Activated naive CD4-positive, alpha-beta T cell treated with anti-CD3 and anti-CD28 coated beads, Interleukin-2, amount 50 U/mL, for 72 hours (primary cell): ENCODE measurements at places on chromosomes 1 and 21. TPM values are rescaled to one million over a fixed set of nuclear protein-coding genes. Genes with fewer than 3 reads are reported as not detected.
A peak's percentile ranks its signal among the peaks of the same experiment; 100 is the strongest.

DNA sequence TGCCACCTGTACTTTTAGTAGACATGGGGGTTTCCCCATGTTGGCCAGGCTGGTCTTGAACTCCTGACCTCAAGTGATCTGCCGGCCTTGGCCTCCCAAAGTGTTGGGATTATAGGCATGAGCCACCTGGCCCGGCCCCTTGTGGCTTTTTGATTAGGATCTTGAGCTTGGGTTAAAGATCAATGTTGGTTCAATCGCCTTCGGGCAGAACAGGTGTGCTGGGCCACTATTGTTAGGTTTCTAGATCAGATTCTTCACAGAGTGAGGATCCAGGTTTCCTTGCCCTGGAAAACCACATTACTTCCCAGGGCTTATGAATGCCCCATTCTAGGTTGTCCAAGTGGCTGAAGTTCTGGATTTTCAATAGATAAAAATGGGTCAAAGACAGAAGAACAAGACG, 6.1 kb downstream of the ETV3 start:
- no peak for DNase-seq

FOXD2 gene
- total RNA-seq = 0.09 TPM

DNA sequence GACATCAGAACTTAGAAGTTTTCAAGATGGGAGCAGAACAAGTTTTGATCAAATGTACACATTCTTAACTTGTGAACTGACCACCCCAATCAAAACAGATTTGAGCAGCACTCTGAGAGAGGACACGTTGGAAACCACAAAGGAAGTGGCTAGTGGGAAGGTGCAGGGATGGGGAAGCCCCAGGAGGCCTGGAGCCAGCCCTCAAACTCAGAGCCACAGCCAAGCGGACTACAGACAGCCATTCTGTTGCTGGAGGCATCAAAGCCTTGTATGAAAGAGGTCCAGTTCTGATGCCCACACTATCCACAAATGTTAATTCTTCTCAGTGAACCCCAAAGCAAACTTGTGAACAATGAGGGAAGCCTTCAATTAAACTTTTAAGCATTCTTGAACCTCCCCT, 143.6 kb upstream of the RAB4A start:
- DNase-seq = peak; percentile 63

PRELP gene
- total RNA-seq = not detected

- DNase-seq = peak; percentile 65
These were observed 15.1 kb downstream of the RNF223 start for GRCh38 chr1:1058921-1059493.

GRCh38 chr1:161910604-161911003, 113.1 kb downstream of the OLFML2B start:
- DNase-seq = no peak

GRCh38 chr1:12164210-12164609, 2.6 kb upstream of the TNFRSF1B start:
- no peak for DNase-seq
